ENCODE measurements at places on chromosomes 7 and 10.
A peak's percentile ranks its signal among the peaks of the same experiment; 100 is the strongest.

DNA sequence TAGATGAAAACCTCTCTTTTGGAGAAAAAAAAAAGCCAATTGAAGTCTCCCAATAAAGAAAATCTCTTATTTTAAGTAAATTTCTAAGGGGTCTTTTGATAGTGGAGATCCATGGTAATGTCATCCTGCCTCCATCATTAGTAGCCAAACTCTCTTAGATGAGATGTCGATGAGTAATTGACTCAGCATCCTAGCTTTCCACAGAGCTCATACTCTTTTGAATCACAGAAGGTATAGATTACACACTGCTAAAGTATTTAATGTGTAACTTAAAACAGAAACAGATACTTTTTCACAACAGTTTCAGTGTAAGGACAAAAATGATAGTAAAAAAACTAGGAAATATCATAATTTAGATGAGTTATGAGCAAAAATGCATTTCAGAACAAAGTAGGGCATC is 19.4 kb downstream of the MAGI2 start:
- DNase-seq, result no peak

DNA sequence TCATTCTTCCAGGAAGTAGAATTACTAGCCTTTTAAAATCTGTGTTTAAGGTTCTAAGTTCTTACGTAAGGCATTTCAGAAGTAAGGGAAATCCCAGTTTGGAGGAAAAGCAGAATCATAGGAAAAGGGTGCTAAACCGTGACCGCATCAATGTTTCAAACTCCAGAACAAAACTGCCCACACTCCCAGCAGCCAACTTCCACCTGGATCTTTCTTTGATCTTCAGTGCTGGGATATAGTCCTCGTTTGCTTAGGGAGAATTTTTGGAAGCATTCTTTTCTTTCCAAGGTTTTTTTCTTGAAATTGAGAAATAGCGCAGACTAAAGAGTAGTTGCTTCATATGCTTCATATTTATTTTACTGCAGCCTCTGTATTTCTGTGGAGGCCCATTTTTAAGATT is 8.9 kb downstream of the PROSER2 start:
- DNase-seq, result no peak

DNA sequence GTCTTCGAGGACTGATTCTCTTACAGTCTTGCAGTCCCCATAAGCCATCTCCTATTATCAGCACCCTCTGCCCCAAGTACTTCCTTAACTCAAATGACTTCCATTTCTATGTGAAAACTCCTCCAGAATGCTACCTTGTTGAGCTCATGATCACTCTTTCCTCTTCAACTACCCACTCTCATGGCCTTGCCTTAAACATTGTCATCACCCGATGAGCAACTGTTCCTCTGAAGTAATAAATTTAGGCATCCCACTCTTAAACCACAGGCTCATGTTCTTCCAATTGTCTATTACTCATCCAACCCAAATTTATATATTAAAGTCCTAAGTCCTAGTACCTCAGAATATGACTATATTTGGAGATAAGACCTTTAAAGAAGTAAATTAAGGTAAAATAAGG is 152.9 kb downstream of the C1GALT1 start:
- DNase-seq, result no peak

DNA sequence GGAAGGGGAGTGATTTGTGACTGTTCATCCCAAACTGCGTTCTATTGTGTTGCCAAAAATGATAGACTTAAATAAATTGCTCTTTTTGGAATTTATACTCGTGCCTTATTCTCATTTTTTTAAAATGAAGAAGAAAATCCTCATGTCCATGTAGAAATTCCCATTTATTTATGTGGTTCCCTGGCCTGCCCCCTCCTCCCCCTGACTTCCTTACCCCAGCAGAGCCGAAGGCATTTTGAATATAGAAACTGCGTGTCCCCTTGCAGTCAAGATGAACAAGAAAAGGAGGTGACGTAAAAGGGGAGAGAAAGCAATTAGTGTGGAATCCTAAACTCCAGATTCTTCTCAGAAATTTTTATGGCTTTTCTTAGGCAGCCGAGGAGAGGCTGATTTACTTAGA is 126.1 kb downstream of the FAM204A start:
- no peak for DNase-seq

- DNase-seq, result no peak
Observed at GRCh38 chr7:30656006-30656957, 26.0 kb downstream of the CRHR2 start.

DNA sequence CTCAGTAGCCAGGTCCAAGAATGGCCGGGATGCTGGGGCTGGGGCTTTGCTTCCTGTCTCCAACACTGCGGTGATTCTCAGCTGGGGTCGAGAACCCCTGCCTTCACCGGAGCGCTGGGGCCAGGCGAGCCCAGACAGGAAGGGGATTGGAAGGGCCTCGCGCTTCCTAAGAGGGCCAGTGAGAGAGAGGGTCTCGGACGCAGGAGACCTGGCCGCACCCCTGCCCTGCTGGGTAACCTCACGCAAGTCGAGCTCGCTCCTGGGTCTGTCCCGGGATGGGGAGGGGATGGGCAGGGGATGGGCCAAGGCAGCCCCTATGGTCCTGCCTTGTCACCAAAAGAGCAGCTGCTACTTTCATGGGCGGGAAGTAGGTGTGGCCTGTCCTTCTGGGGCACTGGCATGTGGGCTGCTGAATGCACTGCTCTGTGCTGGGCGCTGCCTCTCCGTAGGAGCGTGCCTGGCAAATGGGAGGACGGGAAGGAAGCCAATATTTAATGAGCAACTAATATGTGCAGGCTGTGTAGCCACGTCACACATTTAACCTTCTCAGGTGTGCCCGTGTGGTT is 20.0 kb downstream of the KCNK18 start:
- peak; percentile 21 for DNase-seq

DNA sequence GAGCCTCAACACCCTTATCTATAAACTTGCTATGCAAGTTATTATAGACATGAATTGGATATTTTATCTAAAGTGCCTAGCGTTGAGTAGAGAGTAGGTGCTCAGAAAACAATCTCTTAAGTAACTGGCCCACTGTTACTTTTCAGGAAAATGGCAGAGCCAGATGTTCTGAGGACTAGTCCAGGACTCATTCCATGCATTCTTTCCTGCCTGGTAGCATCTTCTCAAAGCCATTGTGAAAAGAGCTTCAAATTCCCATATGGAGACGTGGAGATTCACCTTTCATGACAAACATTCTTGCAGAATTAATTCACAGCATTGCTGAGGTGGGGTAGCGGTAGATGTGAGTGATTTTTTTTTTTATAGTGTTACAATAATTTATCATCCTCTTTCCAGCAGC is 35.9 kb upstream of the ITPRID1 start:
- DNase-seq, result no peak

GRCh38 chr10:69730251-69731156 is 71.2 kb upstream of the COL13A1 start:
- DNase-seq, result no peak

DNA sequence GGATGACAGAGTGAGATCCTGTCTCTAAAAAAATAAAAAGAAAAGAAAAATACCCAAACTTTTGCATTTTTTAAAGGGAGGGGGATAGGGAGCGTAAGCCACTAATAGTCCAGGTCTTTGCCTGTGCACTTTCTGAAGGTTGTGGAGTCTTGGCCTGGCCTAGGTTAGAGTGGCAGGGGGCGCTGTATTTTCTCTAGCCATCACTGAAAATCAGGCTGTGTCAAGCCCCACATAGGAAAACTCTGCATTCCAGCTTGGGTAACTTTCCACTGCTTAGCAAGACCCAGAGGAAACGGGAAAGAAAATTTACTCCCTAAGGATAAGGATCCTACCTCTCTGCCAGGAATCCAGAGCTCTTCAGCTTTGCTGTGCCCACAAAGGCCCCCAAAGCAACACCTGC is 10.5 kb upstream of the PAX4 start:
- no peak for DNase-seq

DNA sequence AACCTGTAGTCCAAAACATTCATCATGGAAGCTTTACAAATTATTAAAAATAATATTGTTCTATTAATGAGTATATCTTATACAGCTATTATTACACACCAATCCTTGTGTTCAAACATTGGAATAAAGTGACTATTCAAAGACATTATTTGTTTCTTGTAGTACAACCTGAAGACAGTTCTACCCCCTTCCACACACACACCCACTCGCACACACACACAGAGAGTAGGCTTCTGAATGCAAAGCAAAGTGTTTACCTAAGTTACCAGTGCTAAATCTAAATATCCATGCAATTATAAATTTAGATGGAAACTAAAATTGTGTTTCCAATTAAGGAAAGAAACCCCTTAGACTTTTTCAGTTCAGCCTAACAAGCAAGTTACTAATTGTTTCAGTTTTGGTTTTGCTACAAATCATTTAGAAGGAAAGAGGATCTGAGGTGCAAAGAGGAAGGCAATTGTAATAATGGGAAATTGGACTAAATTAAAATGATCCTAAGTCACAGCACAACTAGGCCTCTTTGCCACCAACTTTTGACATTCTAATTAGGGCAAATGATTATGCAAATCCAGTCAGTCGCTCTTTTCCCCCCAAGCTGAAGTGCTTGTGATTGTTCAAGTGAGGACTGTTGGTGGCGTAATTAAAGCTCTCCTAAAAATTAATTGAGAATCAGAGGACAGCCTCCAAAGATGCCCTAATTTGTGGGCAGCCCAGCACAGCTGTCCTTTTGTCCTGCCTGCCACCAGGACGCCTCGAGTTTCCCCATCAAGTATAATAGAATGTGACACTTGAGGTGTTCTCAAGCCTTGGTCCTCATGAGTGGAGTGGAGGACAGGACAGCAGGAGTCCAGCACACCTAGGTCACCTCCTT is 19.9 kb upstream of the ATOH7 start:
- no peak for DNase-seq

DNA sequence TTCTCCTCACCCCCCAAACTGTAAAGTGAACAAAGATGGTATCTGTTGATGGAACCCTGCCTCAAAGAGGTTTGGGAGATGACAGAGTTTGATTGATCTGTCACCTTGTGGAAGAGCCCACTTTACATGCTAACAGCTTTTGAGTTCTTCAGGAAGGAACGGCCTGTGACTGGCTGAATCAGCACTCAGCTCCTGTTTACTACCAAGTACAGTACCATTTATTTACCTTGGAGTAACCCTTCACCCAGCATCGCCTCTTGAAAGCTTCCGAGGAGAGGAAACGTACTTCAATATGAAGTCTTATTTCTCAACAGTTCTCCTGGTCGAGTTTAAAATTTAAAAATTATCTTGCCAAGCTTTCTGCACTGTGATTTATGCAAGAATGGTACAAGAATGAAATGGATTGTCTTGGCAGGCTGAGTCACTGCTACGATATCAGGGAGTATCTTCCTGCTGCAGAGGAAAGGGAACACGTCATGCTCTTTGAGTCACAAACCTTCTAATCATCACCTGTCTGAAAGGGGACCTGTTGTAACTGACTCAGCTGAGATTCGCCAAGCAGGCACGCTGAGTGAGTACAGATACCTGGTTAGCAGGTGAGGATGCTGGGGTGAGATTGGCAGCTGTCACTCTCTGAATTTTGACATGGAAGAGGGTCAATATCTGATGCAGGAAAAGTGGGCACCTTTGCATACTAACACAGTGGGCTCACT is 30.1 kb downstream of the KLF6 start:
- no peak for DNase-seq

DNA sequence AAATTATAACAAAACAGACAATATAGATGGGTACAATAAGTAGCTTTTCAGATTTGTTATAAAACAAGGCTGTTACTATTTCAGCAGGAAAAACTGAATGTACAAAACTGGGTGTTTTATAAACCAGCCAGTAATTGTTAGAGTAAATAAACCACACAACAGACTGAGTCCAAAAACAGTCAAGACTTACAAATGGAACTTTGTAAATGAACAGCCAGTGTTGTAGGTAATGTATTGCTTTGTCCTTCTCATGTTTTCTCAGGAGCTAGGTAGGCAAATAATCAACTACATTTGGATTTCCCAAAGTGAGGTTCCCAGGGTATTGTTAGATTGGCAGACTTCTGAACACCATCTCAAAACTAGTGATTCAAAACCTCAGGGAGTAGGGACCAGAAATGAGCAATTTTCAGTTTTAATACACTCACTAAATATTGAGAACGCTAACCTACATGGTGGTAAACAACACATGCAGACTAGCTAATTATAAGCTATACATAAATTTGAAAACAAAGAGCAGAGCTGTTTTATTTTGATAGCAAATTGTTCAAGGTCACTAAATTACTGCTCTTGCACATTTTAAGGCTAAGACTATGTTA is 36.2 kb downstream of the HERPUD2 start:
- no peak for DNase-seq

GRCh38 chr10:73495226-73495883 is 469 bp downstream of the PPP3CB start:
- DNase-seq, result peak; percentile 89

DNA sequence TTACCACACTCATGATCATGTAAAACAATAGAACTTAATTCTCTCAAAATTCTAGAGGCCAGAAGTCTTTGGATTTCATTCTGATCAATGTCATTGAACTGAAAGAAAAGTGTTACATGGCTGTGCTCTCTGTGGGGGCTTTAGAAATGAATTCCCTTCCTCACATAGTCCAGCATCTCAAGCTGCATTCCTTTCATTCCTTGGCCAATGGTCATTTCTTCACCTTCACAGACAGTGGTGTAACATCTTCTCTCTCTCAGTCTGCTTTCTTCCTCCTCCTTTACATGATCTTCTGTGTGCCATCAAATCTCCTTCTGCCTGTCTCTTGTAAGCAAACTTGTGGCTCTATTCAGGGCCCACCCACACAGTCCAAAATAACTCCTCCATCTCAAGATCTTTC is 735.3 kb downstream of the SUGCT start:
- no peak for DNase-seq

GRCh38 chr10:115665549-115665948 is 572.4 kb downstream of the ATRNL1 start:
- no peak for DNase-seq

DNA sequence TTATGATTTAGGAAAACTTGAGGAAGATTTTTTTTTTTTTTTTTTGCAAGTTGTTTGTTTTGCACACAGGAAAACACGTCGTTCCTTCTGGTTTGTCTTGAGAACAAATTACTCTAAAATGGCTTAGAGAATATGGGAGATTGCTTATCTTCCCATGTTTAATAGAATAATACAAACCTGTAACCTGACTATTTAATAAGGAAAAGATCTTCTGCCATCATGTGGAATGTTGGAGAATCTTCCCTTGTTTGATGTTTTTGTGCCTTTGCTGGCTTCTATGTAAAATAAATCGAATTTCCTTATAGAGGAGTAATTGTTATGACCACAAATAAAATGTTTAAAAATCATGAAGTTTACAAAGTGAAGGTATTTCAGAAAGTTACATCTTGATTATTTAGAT is 818.8 kb downstream of the GATA3 start:
- DNase-seq, result no peak

GRCh38 chr10:121596689-121597503 is 1.3 kb downstream of the FGFR2 start:
- no peak for DNase-seq

- no peak for DNase-seq
Observed at GRCh38 chr10:129764011-129764900, 199.8 kb downstream of the EBF3 start.

- peak; percentile 70 for DNase-seq
Observed at GRCh38 chr10:13271552-13272163, 28.2 kb downstream of the PHYH start.

GRCh38 chr7:47366211-47366610 is 215.7 kb downstream of the TNS3 start:
- DNase-seq, result no peak
